ENCODE measurements at places on chromosomes 6 and 20. TPM values are rescaled to one million over a fixed set of nuclear protein-coding genes. Genes with fewer than 3 reads are reported as not detected.

The SLC16A10 gene
- total RNA-seq = under 0.01 TPM

The TRIM15 gene
- total RNA-seq = not detected

The BACH2 gene
- 0.40 TPM for total RNA-seq

The BTN1A1 gene
- total RNA-seq = not detected

The SEL1L2 gene
- total RNA-seq = not detected

The PNISR gene
- 99.3 TPM for total RNA-seq

The LY6G6C gene
- total RNA-seq = not detected

The WFDC12 gene
- total RNA-seq = not detected

The TGM3 gene
- not detected for total RNA-seq

The TULP1 gene
- total RNA-seq = not detected

The MEP1A gene
- total RNA-seq = not detected

The ELOVL2 gene
- total RNA-seq = not detected

The LY6G6D gene
- total RNA-seq = not detected

The WFDC10B gene
- total RNA-seq = not detected

The GJA1 gene
- total RNA-seq = 527 TPM

The SEC63 gene
- 52.2 TPM for total RNA-seq

The NRSN1 gene
- total RNA-seq = not detected

The OPRM1 gene
- total RNA-seq = not detected

The RAD21L1 gene
- 0.07 TPM for total RNA-seq

The TMEM244 gene
- total RNA-seq = not detected

The MYLK2 gene
- 0.40 TPM for total RNA-seq

The ADGRF4 gene
- total RNA-seq = not detected

The ZC2HC1B gene
- not detected for total RNA-seq

The PLN gene
- not detected for total RNA-seq

The GNAS-AS1 gene
- total RNA-seq = 0.57 TPM

The RBPJL gene
- not detected for total RNA-seq

The CALHM4 gene
- 0.22 TPM for total RNA-seq

The HMGN4 gene
- 54.3 TPM for total RNA-seq

The KIF25 gene
- not detected for total RNA-seq

The KCNK16 gene
- not detected for total RNA-seq

The TSPO2 gene
- total RNA-seq = not detected

The TRIM31 gene
- total RNA-seq = not detected

The ZNF341 gene
- total RNA-seq = 2.0 TPM

The LATS1 gene
- 35.3 TPM for total RNA-seq

The MRAP2 gene
- 4.3 TPM for total RNA-seq

The CTNNBL1 gene
- 28.9 TPM for total RNA-seq

The NPBWR2 gene
- total RNA-seq = not detected

The DCDC2 gene
- not detected for total RNA-seq

The ADGB gene
- not detected for total RNA-seq

The CYP39A1 gene
- total RNA-seq = 0.22 TPM

The BMP2 gene
- 41.5 TPM for total RNA-seq

The RAB44 gene
- total RNA-seq = under 0.01 TPM

The RIPPLY2 gene
- not detected for total RNA-seq

The SPTLC3 gene
- 1.1 TPM for total RNA-seq

The NOX3 gene
- not detected for total RNA-seq

The CFAP206 gene
- 0.53 TPM for total RNA-seq

The CGAS gene
- 11.3 TPM for total RNA-seq

The NR2E1 gene
- not detected for total RNA-seq

The ENPP5 gene
- total RNA-seq = not detected

The NNAT gene
- total RNA-seq = not detected

The PSMB8 gene
- 49.2 TPM for total RNA-seq
